Stimulated activated CD4-positive, alpha-beta T cell treated with anti-CD3 and anti-CD28 coated beads, Interleukin-1b, Interleukin-23, amount 100 ng/mL, for 1 hour (primary cell): ENCODE measurements at places on chromosomes 5 and 9.

GRCh38 chr9:68710111-68710471 lies 5.1 kb downstream of the PIP5K1B start:
- DNase-seq = no peak

DNA sequence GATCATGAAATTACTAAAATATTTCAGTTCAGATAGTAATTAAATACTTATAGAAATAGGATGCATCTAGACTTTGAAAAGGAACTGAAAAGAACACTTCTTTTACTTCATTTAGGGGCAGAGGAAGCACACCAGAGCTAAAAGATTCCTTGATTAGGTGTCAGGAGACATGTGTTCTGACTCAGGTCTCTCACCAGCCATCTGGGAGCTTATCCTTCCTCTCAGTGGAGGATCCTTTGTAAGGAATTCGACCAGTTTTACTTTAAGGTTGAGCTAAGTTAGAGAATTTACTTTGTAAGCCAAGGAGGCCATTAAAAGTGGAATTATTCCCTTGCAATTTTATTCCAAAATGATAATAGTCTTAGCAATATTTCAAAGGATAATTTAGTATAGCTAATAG lies 16.7 kb downstream of the VCAN start:
- no peak for DNase-seq

DNA sequence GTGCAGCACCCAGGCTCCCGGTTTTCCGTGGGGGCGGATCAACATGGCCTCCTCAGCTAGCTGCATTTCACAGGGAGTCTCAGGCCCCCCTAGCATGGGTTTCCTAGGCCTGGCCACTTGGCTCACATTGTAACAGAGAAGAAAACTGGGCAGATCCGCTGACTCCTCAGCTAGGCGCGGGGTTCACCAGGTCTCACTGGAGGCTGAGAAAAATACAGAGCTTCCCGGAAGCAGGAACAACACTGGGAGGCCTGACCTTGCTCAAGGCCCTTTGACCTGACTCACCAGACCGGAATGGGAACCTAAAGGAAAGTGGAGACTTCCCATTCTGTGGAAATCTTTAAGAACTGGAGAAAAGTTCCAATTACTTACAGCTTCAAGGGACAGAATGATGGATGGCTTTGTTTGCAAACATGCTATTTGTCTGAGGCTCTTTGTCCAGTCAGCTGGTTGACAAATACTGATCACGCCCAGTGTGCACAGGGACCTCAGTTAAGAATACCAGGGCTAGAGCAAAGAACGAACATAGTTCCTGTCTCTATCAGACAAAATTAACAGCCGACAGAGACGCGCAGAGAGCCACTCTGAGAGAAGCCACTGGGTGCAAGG lies 88.7 kb upstream of the LRRTM2 start:
- no peak for DNase-seq

GRCh38 chr5:73093943-73094342 lies 26.4 kb upstream of the TMEM171 start:
- DNase-seq = no peak

- no peak for DNase-seq
Observed at GRCh38 chr5:473551-474192, 30.7 kb downstream of the EXOC3 start.

DNA sequence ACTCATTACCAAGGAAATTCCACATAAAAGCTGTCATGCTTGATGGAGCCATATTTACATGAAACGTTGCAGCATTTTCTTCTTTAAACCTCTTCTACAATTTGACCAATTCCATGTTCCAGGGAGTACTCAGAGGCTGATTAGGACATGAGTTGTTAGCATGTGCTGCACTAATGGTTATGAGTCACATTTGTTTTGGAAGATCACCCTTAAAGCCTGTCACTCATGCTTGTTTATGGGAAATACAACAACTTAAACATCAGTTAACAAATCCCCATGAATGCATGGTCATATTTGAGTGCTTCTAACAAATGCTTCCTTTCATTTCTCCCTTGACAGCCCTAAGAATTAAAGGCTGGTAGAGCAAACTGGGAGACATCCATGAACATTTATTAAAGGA lies 156.1 kb downstream of the GHR start:
- DNase-seq = no peak

GRCh38 chr5:126338635-126339034 lies 84.6 kb upstream of the GRAMD2B start:
- DNase-seq = no peak

- peak; percentile 32 for DNase-seq
Observed at GRCh38 chr9:4117835-4118610, 181.8 kb downstream of the GLIS3 start.

DNA sequence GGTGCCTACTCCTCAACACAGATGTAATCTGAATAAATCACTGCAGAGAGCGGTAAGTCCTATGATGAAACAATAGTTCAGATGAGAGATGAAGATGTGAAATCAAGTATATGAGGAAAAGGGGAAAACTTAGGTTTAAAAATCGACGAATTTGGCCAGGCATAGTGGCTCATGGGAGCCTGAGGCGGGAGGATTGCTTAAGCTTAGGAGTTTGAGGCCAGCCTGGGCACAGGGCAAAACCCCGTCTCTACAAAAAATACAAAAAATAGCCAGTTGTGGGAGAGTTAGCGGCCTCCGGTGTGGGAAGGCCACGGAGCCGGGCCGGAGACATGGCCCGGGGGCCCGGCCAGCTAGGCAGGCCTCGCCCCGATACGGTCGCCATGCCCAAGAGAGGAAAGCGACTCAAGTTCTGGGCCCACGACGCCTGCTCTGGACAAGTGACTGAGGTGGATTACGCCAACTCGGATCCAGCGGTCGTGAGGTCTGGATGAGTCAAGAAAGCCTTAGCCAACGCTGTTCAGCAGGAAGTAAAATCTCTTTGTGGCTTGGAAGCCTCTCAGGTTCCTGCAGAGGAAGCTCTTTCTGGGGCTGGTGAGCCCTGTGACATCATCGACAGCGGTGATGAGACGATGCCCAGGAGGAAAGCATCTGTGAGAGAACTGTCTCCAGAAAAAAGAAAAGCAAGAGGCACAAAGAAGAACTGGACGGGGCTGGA lies 62.8 kb upstream of the SUB1 start:
- no peak for DNase-seq

GRCh38 chr9:36165826-36166167 lies 3.4 kb upstream of the CCIN start:
- DNase-seq = no peak

GRCh38 chr5:100464418-100464817 lies 70.8 kb upstream of the FAM174A start:
- no peak for DNase-seq

GRCh38 chr5:140043508-140043872 lies 391 bp upstream of the NRG2 start:
- DNase-seq = no peak

DNA sequence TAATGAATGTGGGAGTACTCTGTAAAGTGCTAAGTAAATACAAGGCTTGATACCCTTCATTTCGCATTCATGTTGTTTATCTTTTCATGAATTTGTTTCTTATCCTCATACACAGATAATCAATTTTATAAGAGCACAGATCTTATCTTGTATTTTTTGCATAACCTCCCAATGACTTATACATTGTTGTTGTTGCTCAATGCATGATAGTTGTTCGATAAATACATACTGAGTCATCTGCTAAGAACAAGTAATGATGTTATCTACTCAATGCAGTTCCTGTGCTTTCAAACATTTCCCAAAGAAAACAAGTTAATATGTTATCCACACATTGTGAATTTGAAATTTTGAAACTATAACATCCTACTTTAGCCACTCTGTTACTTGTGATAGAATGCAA lies 60.7 kb downstream of the TAF11L14 start:
- DNase-seq = no peak

DNA sequence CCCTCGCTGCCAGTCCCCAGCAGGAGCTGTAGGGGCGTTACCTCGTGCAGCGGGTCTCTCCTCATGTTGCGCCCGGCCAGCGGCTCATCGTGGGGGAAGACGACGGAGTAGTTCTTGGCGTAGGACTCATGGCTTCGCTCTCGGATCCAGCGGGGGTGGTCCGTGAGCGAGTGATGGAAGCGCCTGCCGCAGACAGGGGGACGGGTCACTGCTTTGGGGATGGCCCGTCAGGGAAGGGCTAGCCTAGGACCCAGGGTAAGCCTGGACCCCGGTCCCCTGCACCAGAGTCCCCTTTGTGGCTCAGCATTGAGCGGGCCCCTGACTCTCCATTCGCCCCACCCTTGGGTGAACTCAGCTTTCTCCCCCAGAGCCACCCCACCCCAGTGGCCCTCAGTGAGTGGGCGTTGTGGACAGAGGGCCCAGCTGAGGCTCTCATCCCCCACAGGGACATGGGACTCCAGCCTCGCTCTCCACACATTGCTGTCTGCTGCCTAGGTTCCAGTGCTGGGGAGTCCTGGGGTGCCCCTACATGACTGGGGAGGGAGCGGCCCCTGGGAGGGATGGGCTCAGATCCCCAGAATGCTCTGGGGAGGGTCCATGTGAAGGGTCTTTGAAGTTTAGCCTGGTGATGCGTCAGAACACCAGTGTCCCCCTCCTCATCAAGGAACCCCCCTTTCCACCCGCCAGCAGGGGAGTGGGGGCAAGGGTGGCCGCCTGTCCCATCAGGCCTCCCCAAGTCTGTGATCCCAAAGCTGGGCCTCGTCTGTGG lies 29.7 kb downstream of the SARDH start:
- DNase-seq = no peak

DNA sequence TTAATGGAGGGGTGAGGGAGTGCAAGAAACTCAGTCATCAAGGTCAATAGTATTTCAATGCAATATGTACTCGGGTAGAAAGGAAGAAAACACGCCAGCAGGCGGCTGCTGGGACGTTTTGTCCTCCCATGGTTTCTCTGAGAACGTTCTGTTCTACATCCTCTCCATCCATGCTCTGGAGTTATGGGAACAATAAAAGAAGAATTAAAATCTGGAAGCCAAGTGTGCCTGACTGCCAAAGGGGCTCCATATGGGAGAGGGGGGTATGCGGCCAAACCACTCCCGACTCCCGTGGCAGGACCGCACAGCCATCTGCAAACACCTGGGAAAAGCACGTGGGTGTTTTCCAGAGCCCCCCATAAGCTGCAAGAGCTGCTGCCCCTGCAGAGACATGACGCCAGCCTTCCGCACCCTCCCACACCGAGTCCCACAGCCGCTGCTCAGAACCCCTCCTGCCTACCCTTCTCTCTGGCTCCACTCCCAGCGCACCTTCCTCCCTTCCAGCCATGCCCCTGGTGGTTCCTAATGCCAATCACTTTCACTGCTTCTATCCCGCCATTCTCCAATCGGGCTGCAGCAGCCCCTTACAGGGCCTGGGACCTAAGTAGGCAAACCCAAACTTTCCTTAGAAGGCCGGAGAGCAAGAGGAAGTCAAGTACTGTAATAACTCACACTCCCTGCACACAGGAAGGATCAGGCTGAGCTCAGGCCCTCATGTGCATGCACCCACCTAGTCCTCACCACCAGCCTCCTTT lies 241.6 kb downstream of the SYK start:
- no peak for DNase-seq

DNA sequence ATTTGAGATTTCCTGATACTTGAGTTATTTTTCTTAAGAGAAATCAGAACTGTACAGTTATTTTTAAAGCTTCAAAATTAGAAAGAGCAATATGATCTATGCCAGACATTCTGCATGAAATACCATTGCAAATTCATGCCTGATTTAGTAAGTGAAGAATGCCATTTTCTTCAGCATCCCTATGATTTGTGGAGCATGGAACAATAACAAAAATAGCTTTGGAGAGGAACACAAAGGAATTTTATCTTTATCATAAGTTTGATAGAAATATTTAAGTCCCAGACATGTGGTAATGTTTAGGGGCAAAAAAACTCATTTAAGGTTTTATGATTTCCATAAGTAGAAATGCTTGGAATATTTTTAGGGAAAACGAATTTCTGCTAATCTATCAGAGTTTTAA lies 1863.4 kb downstream of the EFNA5 start:
- DNase-seq = no peak

GRCh38 chr9:135480071-135480939 lies 723 bp downstream of the PPP1R26 start:
- DNase-seq = no peak

DNA sequence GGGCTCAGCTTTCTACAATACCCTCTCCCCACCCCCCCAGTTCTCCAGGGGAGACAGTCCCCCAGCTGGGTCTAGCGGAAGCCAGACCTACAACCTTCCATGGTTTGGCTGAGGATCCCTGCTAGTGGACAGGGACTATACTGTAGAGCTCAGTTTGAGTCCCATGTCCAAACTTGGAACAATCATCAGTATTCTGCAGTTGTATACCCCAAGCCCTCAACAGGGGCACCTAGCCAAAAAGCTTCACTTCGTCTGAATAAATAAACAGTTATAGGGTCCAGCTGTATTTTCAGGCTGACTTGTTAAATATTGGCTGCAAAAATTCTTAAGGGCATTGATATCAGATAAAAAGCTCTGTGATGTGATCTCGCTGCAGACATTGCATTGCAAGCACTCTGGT lies 15.4 kb upstream of the C9 start:
- DNase-seq = no peak

GRCh38 chr5:118531276-118531675 lies 457.1 kb downstream of the DTWD2 start:
- no peak for DNase-seq

DNA sequence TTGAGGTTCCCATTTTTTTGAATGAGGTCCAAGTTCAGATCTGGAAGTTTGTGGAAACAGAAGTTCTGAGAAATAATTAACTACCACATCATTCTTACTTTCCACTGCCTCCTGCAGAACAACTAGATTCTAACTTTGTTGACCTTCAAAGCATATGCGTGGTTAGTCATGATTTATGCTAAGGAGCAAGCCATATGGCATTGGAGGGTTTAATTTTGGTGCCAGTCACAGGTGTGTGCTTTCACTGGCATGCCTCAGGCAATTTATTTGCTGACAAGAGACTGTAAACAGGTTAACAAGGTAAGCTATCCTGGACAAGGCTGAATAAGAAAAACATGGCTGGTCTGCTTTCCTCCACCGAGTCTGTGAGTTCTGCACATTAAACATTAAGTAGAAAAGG lies 31.5 kb downstream of the HMHB1 start:
- DNase-seq = no peak

- DNase-seq = no peak
Observed at GRCh38 chr9:98391867-98392266, 136.4 kb upstream of the TBC1D2 start.

- no peak for DNase-seq
Observed at GRCh38 chr9:125972012-125972729, 225.0 kb downstream of the PBX3 start.

- DNase-seq = no peak
Observed at GRCh38 chr9:23682891-23683431, 143.1 kb downstream of the ELAVL2 start.
